ENCODE measurements at places on chromosomes 4 and X. TPM values are rescaled to one million over a fixed set of nuclear protein-coding genes. Genes with fewer than 3 reads are reported as not detected.

- H3K27me3 ChIP-seq = no peaks in the 10 kb centered on the region
- peaks cover 65% of the 10 kb centered on the region for H3K4me1 ChIP-seq
- H3K36me3 ChIP-seq = peaks cover 17% of the 10 kb centered on the region
- DNase-seq = no peak
These were observed 5.2 kb downstream of the LDB2 start for GRCh38 chr4:16893141-16893651.

- H3K4me1 ChIP-seq = no peaks in the 10 kb centered on the region
- H3K36me3 ChIP-seq = peaks cover 10% of the 10 kb centered on the region
These were observed 38.5 kb downstream of the ELF4 start for GRCh38 chrX:130071611-130072344.

DNA sequence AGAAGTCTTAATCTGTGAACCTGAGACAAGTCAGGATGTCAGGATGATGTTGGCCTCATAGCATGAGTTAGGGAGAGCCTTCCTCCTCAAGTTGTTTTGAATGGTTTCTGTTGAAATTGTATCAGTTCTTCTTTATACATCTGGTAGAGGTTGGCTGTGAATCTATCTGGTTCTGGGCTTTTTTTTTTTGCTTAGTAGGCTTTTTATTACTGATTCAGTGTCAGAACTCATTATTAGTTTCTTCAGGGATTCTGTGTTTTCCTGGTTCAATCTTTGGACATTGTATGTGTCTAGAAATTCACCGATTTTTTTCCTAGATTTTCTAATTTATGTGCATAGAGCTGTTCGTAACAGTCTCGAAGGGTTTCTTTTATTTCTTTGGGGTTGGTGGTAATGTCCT, 14.9 kb downstream of the GLUD2 start:
- no peaks in the 10 kb centered on the region for H3K4me1 ChIP-seq
- H3K36me3 ChIP-seq = no peaks in the 10 kb centered on the region
- no peak for DNase-seq
- no peaks in the 10 kb centered on the region for H3K27me3 ChIP-seq
- H3K4me3 ChIP-seq = no peak overlapping the region

GRCh38 chrX:29547877-29548276, 667.5 kb upstream of the MAGEB2 start:
- H3K27me3 ChIP-seq = peaks cover 1% of the 10 kb centered on the region
- H3K27ac ChIP-seq = no peak overlapping the region
- no peaks in the 10 kb centered on the region for H3K36me3 ChIP-seq
- H3K4me3 ChIP-seq = no peak overlapping the region

- no peaks in the 10 kb centered on the region for H3K27me3 ChIP-seq
- H3K27ac ChIP-seq = no peak overlapping the region
- DNase-seq = no peak
- no peak overlapping the region for H3K4me3 ChIP-seq
- H3K4me1 ChIP-seq = peaks cover 7% of the 10 kb centered on the region
These were observed 46.8 kb downstream of the STEEP1 start for GRCh38 chrX:119518371-119518770.

DNA sequence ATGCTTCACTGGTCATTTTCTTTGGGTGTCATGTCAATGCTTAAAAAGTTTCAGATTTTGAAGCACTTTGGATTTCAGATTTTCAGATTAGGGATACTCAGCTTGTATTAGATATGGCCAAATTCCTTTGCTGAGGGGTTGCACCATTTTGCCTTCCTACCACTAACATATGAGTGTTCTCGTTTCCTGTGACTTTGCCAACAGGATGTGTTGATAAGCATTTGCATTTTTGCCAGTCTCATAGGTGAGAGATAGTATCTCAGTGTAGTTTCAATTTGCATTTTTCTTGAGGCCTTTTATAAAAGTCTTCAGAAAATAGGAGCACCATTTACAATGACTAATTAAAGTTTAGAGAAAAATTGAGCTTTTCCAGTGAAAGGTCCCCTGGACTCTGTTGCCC, 71.6 kb upstream of the CLCN4 start:
- H3K4me1 ChIP-seq = peaks cover 11% of the 10 kb centered on the region
- no peaks in the 10 kb centered on the region for H3K36me3 ChIP-seq
- H3K27me3 ChIP-seq = no peaks in the 10 kb centered on the region
- H3K27ac ChIP-seq = no peak overlapping the region
- DNase-seq = no peak
- H3K4me3 ChIP-seq = no peak overlapping the region

DNA sequence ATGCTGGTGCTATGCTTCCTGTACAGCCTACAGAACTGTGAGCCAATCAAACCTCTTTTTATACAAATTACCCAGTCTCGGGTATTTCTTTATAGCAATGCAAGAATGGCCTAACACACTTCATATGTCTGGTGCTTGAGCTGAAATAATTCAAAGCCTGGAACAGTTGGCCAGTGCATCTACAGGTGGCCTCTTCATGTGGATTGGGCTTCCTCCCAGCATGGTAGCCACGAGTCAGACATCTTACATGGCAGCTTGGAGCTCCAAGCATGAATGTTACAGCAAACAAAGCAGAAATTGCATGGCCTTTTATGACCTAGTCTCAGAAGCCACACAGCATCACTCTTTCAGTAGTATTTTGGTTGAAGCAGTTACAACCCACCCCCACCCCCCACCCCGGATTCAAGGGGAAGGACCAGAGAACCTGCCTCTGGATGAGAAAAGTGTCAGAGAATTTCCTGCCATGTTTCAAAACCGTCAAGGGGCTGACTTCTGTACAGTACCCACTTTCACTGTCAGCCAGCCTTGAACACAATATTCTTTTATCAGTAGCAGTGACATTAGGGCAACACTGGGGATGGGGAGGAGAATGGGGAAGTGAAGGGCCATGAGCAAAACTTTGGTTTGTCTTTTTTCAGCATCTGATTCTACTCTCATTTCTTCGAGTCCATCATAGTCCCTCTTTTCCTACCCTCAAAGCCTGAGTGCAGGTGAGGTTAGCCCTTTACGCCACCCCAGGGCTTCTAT, 368.7 kb downstream of the BCOR start:
- H3K4me3 ChIP-seq = no peak overlapping the region
- H3K4me1 ChIP-seq = peaks cover 27% of the 10 kb centered on the region
- H3K36me3 ChIP-seq = no peaks in the 10 kb centered on the region
- H3K27ac ChIP-seq = no peak overlapping the region
- H3K27me3 ChIP-seq = peaks cover 2% of the 10 kb centered on the region

- H3K4me1 ChIP-seq = peaks cover 22% of the 10 kb centered on the region
- H3K4me3 ChIP-seq = no peak overlapping the region
- H3K27me3 ChIP-seq = no peaks in the 10 kb centered on the region
These were observed 98.9 kb downstream of the KLHL8 start for GRCh38 chr4:87121341-87122065.

GRCh38 chrX:149372866-149373265, 132.2 kb downstream of the IDS start:
- H3K4me1 ChIP-seq = no peaks in the 10 kb centered on the region
- no peak overlapping the region for H3K4me3 ChIP-seq
- no peaks in the 10 kb centered on the region for H3K36me3 ChIP-seq
- no peaks in the 10 kb centered on the region for H3K27me3 ChIP-seq

DNA sequence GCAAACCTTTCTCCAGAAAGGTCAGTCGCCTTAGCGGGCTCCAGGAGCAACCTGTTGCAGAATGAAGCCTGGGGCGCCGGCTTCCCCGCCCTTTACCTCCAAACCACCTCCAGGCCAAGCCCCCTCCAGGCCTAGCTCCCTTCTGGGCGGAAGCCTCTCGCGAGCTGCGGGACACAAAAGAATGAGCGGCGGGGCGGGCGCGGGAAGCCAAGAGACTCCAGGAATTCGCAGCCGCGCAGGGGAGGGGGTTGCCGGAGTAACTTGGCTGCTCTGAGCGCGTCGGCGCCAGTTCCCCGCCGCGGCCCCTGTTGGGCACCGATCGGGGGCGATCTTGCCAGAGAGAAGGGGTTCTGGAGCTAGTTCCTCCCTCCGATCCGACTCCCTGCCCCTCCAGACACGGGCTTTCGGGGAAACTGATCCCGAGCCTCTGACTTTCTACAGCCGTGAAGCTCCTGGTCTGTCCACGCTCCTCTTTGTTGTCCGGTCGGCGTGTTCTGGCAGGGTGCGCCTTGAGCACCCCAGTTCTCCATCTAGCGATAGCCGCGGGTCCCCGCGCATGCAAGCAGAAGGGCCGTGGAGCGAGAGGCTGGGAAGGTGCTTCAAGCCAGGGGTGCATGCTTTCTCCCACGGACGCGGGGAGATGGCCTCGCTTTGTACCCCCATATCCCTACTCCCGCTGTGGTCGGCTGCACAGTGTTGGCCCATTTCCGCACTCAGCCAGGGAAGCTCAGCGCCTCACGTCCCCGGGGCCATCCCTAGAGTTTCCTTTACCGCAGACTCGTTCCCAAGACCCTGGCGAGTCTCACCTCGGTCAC, 1.2 kb downstream of the PROM1 start:
- no peak overlapping the region for H3K27ac ChIP-seq
- H3K4me1 ChIP-seq = no peaks in the 10 kb centered on the region
- no peak for DNase-seq
- peaks cover 58% of the 10 kb centered on the region for H3K27me3 ChIP-seq

DNA sequence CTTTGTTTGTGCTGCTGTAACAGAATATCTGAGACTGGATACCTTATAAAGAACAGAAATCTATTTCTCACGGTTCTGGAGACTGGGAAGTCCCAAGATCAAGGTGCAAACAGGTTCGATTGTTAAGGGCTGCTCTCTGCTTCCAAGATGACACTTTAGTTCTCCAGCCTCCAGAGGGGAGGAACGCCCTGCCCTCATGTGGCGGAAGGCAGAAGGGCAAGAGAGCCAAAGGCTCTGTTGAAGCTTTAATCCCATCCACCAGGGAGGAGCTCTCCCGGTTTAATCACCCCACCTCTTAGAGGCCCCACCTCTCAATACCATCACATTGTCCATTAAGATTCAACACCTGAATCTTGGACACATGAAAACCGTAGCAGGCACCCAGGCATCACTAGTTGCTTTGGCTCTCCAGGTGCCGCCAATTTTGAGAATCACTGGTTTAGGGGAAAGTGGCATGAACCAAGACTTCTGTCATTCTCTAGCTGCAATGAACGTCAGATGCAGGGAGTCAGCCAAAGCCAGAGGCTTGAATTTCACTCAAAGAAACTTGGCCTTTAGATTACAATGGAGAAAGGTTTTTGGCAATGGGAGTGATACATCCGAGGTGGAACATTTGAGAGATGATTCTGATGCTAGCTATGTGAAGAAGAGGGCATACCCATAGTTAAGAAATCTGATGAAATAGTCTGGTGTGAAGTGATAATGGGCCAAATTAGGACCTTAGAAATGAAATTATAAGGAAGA, 15.7 kb downstream of the FHL1 start:
- H3K4me3 ChIP-seq = peak overlapping the region; percentile 45
- DNase-seq = peak; percentile 53
- H3K36me3 ChIP-seq = no peaks in the 10 kb centered on the region
- H3K27ac ChIP-seq = peak overlapping the region; percentile 72
- H3K4me1 ChIP-seq = peaks cover 48% of the 10 kb centered on the region

STS gene
- 13.9 TPM for total RNA-seq

CFP gene
- total RNA-seq = 0.11 TPM

BMX gene
- not detected for total RNA-seq

NEIL3 gene
- 6.8 TPM for total RNA-seq

TCEAL9 gene
- total RNA-seq = 83.1 TPM

Data from HFFc6 (cell line).